ENCODE measurements at places on chromosomes 12 and 14. TPM values are rescaled to one million over a fixed set of nuclear protein-coding genes. Genes with fewer than 3 reads are reported as not detected.

Gene CCDC175
- total RNA-seq = not detected

Gene PIK3C2G
- 0.13 TPM for total RNA-seq

Gene DENND5B
- 7.9 TPM for total RNA-seq

Gene TSPAN8
- total RNA-seq = 0.89 TPM

Gene NR4A1
- total RNA-seq = 9.2 TPM

Gene SYNDIG1L
- not detected for total RNA-seq

Gene FAM90A1
- 0.63 TPM for total RNA-seq

Gene NOP9
- 27.1 TPM for total RNA-seq

Gene RNASE4
- total RNA-seq = 4.2 TPM

DNA sequence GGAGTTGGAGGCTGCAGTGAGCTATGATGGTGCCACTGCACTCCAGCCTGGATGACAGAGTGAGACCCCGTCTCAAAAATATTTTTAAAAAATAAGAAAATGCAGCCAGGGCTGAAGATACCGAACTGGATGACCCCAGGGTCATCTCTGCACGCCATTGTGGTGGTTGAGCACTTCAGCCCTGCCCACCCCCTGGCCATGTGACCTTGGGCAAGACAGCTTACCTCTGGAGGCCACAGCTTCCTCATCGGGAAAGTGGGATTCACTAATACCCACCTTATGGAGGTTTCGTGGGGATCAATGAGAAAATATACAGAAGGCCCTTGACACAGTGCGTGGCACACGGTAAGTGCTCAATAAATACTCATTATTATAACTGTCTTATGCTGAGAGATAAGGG lies 25.5 kb downstream of the MVK start:
- no peak for DNase-seq

GRCh38 chr12:119159844-119160243 lies 18.9 kb upstream of the HSPB8 start:
- no peak for DNase-seq

DNA sequence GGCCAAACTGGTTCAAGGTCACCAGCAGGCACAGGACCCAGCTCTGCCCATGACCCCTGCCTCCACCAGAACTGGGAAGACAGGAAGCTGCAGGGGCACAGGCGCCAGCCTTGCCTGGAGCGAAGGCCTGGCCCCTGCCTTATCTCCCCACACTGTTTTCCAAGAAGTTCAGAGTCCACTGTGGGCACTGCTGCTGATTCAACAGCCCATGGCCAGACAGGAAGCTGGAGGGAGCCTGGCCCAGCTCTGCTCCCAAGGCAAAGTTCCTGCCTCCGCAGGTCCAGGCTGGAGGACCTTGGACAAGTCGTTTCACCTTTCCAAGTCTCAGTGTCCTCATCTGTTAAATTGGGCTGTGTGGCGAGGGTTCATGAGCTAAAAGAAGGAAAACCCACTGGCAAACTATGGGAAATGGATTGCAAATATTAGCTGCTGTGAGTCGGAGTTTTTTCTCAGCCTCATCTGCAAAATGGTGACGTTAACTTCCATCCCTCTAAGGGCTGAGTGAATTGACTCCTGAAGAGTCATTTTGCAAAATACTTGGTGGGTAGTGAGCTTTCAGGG lies 1.2 kb downstream of the PHETA1 start:
- DNase-seq = no peak

GRCh38 chr14:71742485-71742884 lies 189.7 kb upstream of the RGS6 start:
- DNase-seq = no peak

GRCh38 chr14:44162197-44162596 lies 344.9 kb downstream of the FSCB start:
- DNase-seq = no peak

DNA sequence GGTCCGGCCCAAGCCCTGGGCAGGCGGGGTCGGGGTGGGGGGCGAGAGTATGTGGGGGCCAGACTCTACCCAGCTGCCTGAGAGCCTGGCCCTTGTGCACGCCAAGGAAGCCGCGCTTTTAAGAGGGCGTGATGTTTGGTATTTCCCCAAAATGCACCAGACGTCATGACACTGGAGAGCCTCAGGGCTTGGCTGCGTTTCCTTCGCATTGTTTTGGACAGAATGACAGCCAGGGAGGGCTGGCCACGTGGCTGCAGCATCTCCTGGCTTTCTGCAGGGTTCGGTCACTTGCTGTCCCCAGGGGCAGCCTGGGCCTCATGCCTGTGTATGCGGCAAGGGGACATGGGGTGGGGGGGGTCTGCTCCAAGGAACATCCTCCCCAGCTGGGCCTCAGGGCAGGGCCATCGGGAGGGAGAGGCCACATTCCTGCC lies 16.1 kb upstream of the NUDT14 start:
- DNase-seq = no peak

DNA sequence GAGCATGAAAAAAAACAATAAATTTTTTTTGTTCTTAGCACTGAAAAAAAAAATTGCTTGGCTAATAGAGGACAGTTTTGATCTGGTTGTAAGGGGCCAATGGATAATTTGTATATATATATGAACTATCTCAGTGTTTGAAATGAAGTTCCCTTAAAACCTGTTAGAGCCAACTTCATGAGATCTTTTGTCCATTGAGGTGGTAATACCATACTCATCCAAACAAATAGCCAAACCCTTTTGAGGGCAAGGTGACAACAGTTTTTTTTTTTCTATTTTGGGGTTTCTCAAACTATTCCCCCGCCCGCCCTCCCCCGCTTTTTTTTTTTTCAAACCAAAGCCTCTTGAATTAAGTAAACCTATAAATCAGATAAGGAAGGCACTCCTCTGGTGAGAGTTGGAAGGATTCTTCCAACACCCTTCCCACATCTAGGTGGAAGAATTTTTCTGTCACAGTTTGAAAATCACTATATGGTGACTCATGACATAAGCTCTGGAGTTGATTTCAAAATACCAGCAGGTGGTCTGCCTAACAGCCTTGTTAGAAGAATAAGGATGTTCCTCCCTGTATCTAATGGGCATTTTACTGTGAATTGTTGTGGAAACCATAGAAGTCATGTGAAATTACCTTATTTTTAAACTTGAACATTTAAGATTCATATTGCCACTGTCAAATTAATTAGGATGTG lies 10.2 kb downstream of the ARHGAP5 start:
- DNase-seq = peak; percentile 34
